ENCODE measurements at places on chromosomes 4 and X.

GRCh38 chr4:41932988-41933387 lies 2.2 kb upstream of the TMEM33 start:
- no peak for DNase-seq

DNA sequence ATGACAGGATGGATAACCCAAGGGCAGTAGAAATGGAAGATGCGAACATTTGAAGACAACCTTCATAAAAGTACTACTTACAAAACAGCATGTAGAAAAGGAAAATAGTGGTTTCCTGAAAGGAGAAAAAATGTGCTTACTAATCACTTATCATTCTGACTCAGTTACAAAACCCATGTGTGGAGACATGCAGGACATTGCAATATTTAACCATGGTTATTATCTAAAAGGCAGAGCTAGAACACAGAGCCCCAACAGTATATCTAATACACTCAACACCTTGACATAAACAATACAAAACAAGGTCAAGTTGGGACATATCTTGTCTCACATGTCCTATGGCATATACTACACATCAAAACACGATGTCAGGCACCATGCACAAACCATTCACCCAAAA lies 55.9 kb downstream of the EIF4E start:
- DNase-seq: no peak

GRCh38 chrX:70338290-70338689 lies 48.4 kb downstream of the KIF4A start:
- DNase-seq: no peak

DNA sequence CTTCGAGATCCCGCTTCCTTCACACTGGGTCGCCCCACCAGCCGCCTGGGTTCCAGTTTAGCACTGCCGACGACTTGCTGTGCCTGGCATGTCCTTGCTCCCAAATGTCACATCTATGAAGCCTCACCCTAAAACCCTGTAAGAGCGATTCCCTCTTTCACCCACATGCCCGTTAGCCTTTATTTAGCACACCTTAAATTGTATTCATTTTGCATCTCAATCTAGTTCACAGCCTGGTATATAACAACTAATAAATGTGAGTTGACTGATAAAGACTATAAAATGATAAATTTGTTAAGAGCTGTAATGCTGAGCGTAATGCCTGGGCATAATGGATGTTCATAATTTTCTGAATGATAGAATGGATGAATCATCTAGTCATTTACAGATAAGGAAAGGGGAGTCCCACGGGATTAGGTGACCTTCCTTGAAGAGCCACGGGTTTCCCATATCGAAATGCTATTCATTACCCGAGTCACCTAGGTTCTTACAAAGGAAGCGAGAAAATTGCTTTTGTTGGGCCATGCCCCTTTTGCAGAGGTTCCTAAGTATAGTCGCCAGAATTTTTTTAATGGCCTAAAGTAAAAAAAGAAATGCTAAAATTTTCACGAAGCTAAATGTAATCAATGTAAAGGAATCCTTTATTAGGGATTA lies 1.1 kb upstream of the AP1S2 start:
- DNase-seq: no peak

DNA sequence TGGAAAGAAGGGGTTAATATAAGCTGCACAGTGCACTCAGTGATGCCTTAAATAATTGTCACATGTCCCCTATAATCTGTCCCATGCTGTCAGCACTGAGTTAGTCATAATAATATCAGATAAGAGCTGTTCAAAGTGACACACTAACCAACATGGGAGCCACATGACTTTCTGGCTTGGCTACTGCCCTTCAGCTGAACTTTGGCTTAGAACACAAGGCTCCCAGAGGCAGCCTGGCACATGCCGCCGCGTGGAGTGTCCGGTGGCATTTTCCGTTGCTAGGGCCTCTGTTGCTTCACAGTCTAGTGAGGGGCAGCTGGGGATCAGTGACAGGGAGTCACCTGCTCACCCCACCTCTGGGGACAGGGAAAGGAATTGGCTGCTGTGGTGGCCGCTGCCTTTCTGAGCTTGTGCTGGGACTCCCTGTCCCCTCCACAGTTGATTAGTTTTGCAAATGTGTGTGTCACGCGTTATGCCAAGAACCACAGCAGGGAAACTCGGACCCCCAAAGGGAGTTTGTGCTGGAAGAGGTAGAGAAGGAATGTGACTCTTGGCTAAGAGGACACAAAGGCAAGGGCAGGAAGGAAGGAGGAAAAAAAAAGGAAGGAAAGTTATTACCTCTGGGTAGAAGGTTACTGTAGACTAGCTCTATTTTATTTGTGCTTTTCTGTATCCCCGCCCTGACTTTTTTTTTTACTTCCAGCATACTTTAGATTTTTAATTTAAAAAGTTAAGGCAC lies 41.1 kb upstream of the PPARGC1A start:
- DNase-seq: no peak

DNA sequence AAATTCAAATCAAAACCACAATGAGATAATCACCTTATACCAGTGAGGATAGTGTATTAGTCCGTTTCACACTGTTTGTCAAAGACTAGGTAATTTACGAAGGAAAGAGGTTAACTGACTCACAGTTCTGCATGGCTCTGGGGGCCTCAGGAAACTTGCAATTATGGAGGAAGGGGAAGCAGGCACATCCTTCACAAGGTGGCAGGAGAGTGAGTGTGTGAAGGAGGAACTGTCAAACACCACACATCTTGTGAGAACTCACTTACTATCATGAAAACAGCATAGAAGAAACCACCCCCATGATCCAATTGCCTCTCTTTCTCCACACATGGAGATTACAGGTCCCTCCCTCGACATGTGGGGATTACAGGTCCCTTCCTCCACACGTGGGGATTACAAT lies 54.7 kb upstream of the TRPC5 start:
- DNase-seq: no peak

DNA sequence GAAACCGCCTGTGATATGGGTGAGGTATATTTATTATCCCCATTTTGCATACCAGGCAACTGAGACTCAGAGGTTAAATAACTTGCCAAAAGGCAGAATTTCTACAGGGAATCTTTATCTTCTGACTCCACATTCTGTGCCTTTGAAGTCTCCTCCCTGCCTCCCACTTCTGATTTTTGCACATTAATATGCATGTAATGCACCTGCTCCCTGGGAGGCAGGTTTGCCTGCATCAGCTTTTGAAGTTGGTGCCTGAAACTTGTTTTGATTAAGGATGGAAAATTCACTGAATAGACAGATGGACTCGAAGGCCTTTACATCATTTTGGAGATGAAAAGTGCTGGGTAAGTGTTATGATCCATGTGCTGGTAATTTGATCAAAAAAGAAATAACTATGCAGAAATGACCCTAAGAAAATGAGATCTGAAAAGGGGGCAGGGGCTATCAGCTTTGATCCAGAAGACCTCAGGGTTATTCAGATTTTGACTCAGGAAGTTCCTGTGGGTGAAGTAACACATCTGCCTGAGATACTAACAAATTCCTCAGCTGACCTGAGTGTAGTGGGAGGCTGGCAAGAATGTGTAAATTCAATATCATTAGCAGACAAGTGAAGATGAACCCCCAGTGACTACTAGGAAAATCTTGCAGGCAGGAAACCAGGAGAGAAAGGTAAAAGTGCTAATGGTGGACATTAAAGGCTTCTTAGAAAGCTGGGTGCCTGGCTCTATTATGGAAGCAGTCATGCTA lies 167.5 kb upstream of the BOD1L1 start:
- no peak for DNase-seq

GRCh38 chrX:132833373-132833772 lies 125.1 kb downstream of the HS6ST2 start:
- no peak for DNase-seq

GRCh38 chrX:16970977-16971376 lies 24.5 kb downstream of the REPS2 start:
- no peak for DNase-seq

- DNase-seq: no peak
These were observed 25.2 kb upstream of the SLC2A9 start for GRCh38 chr4:10046471-10046870.

DNA sequence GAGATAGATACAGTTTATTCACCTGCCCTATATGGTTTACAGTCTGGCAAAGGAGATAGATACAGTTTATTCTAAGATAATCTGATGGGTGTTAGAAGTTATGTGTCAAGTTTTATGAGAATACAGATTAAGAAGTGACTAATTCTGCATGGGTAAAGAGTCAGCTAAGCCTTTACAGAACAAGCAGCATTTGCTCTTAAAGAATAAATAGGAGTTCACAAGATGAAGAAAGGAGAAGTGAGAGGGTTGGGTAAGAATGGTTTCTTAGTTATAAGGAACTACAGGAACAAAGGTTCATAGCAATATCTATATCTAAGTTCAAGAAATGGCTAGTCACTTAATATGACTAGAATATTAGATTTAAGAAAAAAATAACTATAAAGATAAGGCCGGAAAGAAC lies 47.6 kb downstream of the THOC2 start:
- DNase-seq: no peak

DNA sequence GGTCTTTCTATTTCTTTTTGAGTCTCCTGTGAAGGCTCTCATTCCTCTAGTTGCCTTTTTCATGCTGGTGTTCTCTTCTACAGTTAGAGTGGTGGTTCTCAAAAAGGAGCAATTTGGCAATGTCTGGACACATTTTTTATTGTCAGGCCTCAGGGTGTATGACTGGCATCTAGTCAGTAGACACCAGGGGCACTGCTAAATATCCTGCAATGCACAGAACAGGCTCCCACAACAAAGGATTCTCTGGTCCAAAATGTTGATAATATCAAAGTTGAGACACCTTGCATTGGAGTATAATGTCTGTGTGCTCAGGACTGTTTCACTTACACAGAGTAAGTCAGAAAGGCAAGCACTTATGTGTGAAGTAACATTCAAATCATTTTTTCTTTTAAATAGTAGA lies 1360.7 kb downstream of the ADGRL3 start:
- no peak for DNase-seq

DNA sequence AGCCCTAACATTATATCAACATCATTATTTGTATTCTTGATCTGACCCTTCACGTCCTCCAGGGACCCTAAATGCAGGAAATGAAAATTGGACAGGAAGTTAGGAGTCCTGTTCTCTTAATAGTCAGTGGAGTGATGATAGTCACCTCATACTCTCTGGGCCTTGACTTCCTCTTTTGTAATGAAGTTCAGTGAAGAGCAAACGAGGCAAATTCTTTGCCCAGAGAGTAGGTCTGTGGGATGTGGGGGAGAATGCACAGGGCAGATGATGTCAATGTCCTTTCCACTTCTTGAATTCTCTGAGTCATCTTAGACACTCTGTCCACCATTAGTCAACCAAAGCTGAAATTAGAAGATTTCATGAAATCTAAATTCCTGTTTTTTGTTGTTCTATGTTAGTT lies 17.1 kb upstream of the GPRIN3 start:
- no peak for DNase-seq

DNA sequence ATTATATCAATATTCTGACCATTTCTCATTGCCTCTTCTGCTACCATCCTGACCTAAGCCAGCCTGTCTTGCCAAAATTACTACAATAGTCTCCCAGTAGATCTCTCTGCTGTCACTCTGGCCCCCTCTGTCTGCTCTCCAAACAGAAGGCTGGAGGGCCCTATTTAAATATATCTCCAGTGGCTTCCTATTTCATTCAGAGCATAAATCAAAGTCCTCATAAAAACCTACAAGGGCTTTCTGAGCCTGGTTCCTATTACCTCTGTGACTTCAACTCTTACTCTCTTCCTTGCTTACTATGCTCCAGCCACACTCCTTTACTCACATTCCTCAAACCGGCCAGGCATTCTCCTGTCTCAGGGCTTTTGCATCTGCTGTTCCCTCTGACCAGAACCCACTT lies 19.0 kb downstream of the IGSF1 start:
- DNase-seq: no peak

- DNase-seq: no peak
These were observed 5.1 kb downstream of the SEPTIN6 start for GRCh38 chrX:119687661-119688413.

- DNase-seq: no peak
These were observed 80.3 kb downstream of the GPAT3 start for GRCh38 chr4:83616252-83616651.

DNA sequence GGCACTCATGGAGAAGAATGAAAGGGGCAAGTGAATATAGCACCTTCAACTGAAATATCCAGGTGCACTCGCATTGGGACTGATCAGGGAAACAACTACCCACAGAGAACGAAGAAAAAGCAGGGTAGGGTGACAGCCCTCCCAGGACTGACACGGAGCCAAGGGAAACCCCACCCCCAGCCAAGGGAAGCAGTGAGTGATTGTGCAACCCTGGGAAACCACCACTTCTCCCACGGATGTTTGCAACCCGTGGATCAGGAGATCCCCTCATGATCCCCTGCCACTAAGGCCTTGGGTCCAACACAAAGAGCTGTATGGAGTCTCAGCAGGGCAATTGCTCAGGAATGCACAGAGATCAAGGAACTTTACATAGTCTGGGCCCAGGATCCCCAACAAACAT lies 158.5 kb upstream of the HCCS start:
- no peak for DNase-seq

GRCh38 chr4:154033921-154034320 lies 245.0 kb upstream of the SFRP2 start:
- DNase-seq: no peak

DNA sequence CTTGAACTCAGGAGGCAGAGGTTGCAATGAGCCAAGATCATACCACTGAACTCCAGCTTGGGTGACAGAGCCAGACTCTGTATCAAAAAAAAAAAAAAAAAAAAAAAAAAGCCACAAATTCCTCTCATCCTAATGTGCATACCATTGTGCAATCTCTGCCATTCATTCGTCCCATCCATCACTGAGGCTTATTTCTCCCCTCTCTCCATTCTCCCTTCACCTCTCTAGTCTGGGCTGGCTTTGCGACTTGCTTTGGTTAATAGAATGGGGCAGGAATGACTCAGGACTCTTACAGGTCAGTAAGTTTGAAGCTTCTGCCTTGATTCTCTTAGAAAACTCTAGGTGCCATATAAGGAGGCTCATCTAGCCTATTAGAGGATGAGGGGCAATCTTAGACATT lies 60.3 kb upstream of the DDX3X start:
- DNase-seq: no peak

DNA sequence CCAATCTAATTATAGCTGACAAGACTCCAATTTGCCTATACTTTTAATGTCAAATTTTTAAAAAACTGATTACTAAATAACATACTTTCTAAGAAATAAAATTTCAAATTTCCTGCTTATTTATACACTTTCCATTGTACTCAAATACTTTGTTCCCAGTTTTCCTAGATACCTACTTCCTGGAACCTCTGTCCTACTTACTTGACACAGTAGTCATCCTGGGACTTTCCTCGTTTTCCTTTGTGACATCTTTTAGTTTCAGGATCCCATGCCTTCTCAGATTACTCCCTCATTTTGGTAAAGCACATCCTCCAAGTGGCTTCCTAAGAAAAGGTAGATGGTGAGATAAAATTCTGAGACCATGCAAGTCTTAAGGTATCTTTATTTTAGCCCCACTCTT lies 13.3 kb upstream of the FAM184B start:
- no peak for DNase-seq

- DNase-seq: no peak
These were observed 1.8 kb downstream of the CPZ start for GRCh38 chr4:8594097-8595038.

- no peak for DNase-seq
These were observed 11.8 kb downstream of the CLDN2 start for GRCh38 chrX:106931831-106932491.

GRCh38 chr4:14934704-14935390 lies 67.4 kb upstream of the CPEB2 start:
- no peak for DNase-seq

All from activated CD4-positive, alpha-beta T cell treated with anti-CD3 and anti-CD28 coated beads for 24 hours (primary cell).